CD4-positive, alpha-beta T cell treated with Interleukin-2 at 100 ng/mL for 4 hours (primary cell): ENCODE measurements at places on chromosomes 12 and 14.

DNA sequence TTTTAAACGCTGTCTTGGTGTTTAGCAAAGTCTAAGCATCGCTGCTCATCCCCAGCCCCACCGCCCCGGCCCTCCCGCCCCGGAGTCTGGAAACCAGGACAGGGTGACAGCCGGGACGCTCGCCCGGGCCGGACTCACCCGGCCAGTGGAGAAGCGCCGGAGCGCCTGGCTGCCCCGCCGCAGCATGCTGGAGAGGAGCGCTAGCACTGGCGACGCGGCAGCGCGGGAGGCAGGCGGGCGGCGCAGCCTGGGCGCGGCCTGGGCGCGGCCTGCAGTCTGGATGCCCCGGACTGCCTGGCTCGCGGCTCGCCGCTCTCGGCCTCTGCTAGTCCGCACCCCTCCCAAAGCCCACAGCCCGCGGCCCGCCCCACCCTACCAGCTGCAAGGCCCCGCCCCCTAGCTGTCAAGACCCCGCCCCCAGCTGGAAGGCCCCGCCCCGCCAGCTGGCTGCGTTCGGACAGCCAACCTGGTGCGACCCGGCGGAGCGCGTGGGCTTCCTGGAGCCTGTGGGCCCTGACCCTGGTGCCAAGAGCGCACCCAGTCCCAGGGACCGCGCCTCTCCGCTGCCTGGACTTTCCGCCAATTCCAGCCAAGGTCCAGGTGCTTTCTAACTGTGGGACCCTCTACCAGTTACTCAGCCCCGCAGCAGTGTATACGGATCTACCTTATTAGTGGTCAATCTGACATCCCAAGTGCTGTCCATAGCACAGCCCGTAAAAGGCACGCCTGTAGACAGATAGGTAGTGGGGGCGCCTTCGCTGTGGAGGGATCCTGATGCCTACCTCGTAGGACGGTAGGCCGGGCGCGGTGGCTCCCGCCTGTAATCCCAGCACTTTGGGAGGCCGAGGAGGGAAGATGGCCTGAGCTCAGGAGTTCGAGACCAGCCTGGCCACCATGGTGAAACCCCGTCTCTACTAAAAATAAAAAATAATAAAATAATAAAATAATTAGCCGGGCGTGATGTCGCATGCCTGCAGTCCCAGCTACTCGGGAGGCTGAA, at the start of gene ALDH1L2:
ALDH1L2 (minus strand) TSS at position 208 of the 1,000 bp plus-strand sequence; CDS start at position 186, 22 bp downstream.
- peak; percentile 32 for DNase-seq

GRCh38 chr12:24678436-24678835, 270.5 kb downstream of the BCAT1 start:
- DNase-seq, result no peak

DNA sequence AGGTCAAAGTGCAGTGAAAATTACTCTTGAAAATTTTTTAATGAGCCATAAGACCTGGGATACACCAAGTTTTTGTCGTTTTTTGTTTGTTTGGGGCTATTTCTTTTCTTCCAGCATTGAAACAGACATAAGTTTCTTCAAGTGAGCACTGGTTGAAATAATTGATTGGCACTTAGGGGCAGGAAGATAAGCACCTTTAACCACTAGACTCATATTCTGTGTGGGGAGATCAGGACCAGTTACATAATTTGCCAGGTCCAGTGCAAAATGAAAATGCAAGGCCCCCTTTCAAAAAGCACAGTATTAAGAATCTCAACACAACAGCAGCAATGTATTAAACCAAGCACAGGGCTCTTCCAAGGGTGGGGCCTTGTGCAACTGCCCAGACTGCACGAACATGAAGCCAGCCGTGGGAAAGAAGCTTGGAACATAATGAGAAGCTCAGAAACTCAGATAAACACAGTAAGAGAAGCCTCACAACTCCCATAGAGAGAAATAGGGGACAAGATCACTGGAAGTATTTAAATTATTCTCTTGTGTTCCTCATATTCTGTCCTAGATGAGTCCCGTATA, 3.2 kb upstream of the TCP11L2 start:
- no peak for DNase-seq

DNA sequence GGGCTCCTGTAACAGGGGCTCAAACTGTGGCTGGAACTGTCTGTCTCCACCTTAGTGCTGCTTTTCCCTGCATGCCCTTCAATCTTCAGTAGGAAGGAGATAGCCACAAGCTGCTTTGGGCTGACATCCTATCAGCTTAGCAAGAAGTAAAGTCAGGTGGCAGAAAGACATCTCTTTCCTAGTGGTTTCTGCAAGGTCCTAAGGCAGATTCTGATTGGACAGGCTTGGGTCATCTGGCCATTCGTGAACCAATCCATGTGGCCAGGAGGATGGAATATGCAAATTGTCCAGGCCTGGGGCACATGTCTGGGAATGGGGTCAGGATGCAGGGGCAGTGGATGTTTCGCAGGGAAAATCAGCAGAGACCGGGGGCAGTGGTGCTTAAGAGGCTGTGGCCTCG, 5.2 kb downstream of the RITA1 start:
- DNase-seq, result no peak

- no peak for DNase-seq
These were observed 28.2 kb upstream of the ARID2 start for GRCh38 chr12:45701296-45701695.

- DNase-seq, result no peak
These were observed at the start of gene KCNK13 for GRCh38 chr14:90061685-90062126. TSS of gene KCNK13 (plus strand) at chr14:90061994. CDS start at chr14:90062206, 212 bp downstream.

GRCh38 chr12:8828257-8829124, 6.1 kb downstream of the A2ML1 start:
- DNase-seq, result no peak

GRCh38 chr12:100987552-100988521, 193.3 kb downstream of the ANO4 start:
- DNase-seq, result no peak

- no peak for DNase-seq
These were observed 2.8 kb upstream of the PTMS start for GRCh38 chr12:6763380-6763779.

- no peak for DNase-seq
These were observed 5.9 kb downstream of the TBX3 start for GRCh38 chr12:114678028-114678427.

DNA sequence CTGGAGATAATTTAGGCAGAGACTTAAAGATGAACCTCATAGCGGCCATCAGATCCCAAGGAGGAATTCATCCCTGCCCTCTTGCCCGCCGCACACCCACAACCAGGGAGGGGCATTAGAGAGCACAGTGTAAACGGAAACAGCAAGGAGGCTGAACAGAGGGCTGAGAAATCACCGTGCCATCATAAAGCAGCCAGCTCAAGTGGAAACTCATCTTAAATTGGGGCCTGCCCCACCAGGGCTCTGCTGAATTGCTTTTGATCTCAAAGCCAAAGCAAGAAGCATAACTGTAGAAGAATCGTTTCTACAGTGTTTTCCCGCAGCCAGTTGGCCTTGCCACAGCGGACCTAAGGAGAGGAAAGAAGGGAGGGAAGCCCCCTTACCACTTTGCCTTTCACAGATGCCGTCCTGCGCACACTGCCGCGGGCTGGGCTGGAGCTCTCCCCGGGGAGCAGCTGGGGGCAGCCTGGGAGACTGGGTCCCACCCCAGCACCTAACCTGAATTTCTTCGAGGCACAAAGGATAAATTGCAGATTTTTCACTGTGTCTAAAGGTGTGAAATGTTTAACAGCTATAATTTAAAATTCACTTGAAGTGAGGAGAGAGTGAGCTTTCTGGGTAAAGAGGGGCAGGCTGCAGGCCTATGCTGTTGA, 51.8 kb upstream of the MMP17 start:
- DNase-seq, result peak; percentile 5

DNA sequence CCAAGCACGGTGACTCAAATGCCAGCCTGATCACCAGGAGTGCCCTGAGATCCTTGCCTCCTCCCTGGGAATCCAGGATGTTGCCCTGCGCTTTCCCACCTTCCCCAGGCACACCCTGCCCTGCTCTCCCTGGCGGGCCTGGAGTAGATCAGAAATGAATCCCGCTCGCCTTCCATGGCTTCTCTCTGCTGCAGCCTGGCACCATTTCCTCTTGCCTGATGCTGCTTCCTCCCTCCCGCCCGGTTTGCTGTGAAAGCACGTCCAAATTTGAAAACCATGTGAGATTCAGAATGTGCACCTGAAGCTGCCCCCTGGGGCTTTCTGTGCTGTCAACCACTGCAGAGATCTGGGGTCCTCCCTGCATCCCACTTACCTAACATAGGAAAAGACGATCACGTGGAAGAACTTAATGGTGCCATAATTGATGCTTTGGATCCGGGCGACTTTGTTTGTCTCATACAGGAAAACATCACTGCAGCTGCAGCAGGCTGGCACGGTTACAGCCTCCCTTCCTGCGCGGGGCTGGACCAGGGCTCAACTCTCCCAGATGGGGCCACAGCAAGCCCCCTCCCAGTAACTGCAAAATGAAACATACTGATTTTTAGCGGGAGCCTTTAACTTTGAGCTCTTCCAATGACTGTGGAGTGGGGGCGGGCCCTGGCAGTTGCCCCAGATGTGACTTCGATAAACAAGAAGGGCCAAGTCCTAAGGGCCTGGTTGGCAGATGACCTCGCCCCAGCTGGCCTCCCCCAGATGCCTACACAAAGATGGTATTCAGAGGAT, 24.9 kb upstream of the C12orf76 start:
- DNase-seq, result peak; percentile 11

GRCh38 chr14:79256380-79256779, 954.9 kb downstream of the DIO2 start:
- no peak for DNase-seq

DNA sequence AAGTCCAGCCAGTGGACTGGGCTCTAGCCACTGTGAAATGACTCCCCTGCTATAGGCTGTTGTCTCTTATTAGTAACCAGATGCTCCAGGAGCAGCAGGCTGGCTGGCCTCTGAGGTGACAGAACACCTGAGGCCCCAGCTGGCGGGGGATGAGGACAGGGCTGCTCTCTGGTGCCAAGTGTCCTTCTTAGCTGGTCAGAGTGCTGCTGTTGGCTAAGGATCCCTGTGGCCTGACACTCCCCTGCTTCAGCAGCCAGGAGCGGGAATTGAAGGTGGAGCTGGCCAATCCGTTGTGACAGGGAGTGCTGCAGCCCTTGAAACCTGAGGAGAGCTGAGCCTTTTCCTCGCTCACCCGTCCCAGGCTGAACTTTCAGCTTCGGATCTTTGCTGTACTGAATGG, 30.7 kb downstream of the TMEM229B start:
- DNase-seq, result no peak

- DNase-seq, result no peak
These were observed 30.5 kb downstream of the JAG2 start for GRCh38 chr14:105138021-105138541.

DNA sequence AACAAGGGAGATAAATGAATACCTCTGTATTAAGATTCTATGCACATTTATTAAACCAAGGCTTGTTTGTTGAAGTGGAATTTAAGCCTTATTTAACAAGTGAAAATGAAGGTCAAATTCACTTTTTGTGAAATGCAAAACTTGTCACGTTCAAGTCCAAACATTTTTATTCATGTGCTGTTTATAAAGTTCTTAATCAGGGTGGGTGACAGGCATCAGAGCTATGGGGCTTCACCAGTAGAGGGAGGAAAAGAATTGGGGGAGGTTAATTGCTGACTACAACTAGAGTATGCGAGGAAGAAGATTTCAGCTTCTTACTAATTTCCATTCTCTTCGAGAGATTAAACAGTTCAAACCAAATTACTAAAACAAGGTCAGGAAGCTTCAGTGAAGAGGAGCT, 9.7 kb downstream of the MOK start:
- no peak for DNase-seq

- DNase-seq, result no peak
These were observed 284.6 kb upstream of the NPAS3 start for GRCh38 chr14:32654106-32654505.

- no peak for DNase-seq
These were observed 24.8 kb downstream of the IL26 start for GRCh38 chr12:68200854-68201253.

DNA sequence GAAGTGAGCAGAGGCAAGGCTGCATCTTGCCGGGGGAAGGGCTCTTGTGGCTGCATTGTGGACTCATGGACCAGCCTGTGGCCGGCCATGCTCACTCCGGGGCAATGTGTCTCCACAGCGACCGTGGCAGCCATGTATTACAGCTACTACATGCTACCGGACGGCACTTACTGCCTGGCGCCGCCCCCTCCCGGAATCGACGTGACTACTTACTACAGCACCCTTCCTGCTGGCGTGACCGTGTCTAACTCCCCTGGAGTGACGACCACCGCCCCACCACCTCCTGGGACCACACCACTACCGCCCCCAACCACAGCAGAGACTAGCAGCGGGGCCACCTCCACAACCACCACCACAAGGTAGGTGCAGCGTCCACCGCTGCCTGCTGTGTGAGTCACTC, 42.1 kb downstream of the SFSWAP start:
- DNase-seq, result no peak

- DNase-seq, result no peak
These were observed 13.5 kb downstream of the GPR84 start for GRCh38 chr12:54350743-54351142.

- no peak for DNase-seq
These were observed 225.1 kb upstream of the FSCB start for GRCh38 chr14:44732144-44732543.

GRCh38 chr14:67562025-67562775, 29.1 kb downstream of the PLEKHH1 start:
- DNase-seq, result no peak

DNA sequence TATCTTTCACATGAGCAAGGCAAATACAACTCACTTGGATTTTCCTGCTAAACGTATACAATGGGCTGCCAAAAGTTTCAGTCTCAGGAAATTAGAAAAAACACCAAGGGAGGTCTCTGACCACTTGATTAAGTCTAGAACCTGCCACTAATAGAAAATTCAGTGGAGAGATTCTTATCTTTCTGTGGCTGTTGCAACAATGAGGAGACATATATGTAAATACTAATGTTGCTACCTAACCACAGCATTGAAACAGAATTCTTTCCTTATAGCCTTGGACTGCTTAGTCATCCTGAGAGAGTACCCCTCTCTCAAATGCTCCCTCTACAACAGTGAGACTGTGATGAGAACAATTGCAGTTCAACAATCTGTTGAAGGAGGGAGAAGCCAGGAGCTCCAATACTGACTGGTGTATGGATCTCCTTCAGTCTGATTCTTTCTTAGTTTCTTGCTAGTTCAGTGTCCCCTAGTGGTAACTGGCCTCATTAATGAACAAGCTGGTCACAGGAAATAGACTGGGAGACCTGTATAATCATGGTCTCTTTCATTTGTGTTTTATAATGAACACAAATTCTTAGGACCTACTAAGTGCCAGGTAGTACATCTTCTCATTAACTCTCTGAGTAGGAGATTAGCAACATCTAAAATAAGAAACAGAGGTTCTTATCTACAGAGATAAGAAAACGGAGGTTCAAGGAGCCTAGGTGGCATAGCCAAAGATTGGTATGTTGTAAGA, 164.5 kb downstream of the SLC38A4 start:
- peak; percentile 51 for DNase-seq

GRCh38 chr12:19908830-19909229, 459.5 kb upstream of the PDE3A start:
- DNase-seq, result no peak

- DNase-seq, result no peak
These were observed 81.3 kb downstream of the MOK start for GRCh38 chr14:102223682-102224081.

GRCh38 chr12:91990525-91990924, 155.1 kb downstream of the BTG1 start:
- DNase-seq, result no peak
